CD4-positive, alpha-beta T cell treated with Interleukin-17A for 4 hours (primary cell): ENCODE measurements at places on chromosomes 11 and 22.
A peak's percentile ranks its signal among the peaks of the same experiment; 100 is the strongest.

- no peak for DNase-seq
These were observed 63.1 kb downstream of the DHCR7 start for GRCh38 chr11:71385091-71385490.

- DNase-seq, result no peak
These were observed 60.1 kb downstream of the SCN3B start for GRCh38 chr11:123594188-123594901.

DNA sequence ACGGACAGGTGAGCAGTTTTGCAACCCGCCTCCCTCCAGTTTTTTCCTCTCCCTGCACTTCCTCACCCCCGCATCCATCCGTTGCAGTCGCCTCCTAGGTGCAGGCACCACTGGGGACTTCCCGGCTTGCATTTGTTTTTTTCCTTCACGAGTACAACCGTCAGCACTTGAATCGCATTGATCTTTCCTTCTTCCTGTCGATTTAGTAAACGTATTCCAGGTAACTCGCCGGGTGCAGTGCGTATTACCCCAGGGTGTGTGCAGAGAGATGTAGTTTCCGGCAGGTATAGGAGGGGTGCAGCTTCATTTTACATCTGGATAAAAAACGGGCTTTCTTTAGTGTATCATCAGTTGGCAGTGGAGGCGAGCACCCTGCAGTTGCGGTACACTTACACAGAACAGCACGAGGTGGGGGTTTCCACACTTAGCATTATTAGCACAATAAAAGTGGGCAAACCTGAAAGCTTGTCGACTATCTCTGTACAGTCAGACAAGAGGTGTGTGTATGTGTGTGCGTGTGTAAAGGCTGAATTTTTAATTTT is at the start of gene SORL1-AS1:
SORL1-AS1 (minus strand) TSS at position 359 of the 542 bp plus-strand sequence.
- peak; percentile 74 for DNase-seq

- DNase-seq, result no peak
These were observed 452.1 kb downstream of the NTM start for GRCh38 chr11:131822506-131822905.

GRCh38 chr11:75673977-75674582 is 5.2 kb upstream of the MAP6 start:
- DNase-seq, result no peak

- DNase-seq, result no peak
These were observed 51.7 kb downstream of the NAT10 start for GRCh38 chr11:34157163-34157562.

- DNase-seq, result no peak
These were observed 21.3 kb downstream of the IFITM10 start for GRCh38 chr11:1728931-1729691.

DNA sequence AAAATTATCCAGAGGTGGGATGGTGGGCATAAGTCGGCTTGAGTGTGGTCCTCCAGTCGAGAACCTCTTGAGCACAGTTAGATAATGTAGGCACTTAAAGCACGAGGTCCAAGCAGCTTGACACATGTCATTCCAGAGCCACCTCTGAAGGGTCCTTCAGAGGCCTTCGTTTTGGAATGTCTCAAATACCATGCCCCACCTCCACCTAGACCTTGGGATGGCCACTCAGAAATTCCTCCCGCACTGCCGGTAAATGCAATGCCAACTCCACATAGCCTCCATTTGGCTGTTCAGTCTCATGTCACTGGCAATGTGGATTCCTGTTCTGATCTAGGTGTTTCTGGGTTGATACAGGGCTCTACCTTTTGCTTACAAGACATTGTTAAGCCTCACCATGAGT is 43.9 kb downstream of the BDNF start:
- DNase-seq, result no peak
